ENCODE measurements at places on chromosomes 12 and 14. TPM values are rescaled to one million over a fixed set of nuclear protein-coding genes. Genes with fewer than 3 reads are reported as not detected.

FSCB gene
- under 0.01 TPM for total RNA-seq

ESPL1 gene
- 1.0 TPM for total RNA-seq

PTPN6 gene
- 99.9 TPM for total RNA-seq

EGLN3 gene
- 2.3 TPM for total RNA-seq

BATF gene
- total RNA-seq: 7.7 TPM

RHOJ gene
- total RNA-seq: 0.10 TPM

ERH gene
- 61.7 TPM for total RNA-seq

SMOC1 gene
- under 0.01 TPM for total RNA-seq

RACGAP1 gene
- total RNA-seq: 3.7 TPM

AJUBA gene
- 0.21 TPM for total RNA-seq

REM2 gene
- 2.1 TPM for total RNA-seq

AMN gene
- 0.84 TPM for total RNA-seq

DNAH10 gene
- 0.21 TPM for total RNA-seq

ABCC9 gene
- total RNA-seq: 0.10 TPM

THTPA gene
- total RNA-seq: 11.5 TPM

ARHGAP9 gene
- total RNA-seq: 77.6 TPM

PALS1 gene
- 14.4 TPM for total RNA-seq

SERPINA1 gene
- 453 TPM for total RNA-seq

MMP14 gene
- total RNA-seq: 2.9 TPM

TSPAN9 gene
- total RNA-seq: 3.5 TPM

SAMD4A gene
- total RNA-seq: 2.0 TPM

MFAP5 gene
- total RNA-seq: not detected

CCDC197 gene
- not detected for total RNA-seq

ACOT4 gene
- 0.42 TPM for total RNA-seq

TPCN1 gene
- total RNA-seq: 15.4 TPM

ATXN3 gene
- 35.6 TPM for total RNA-seq

SOAT2 gene
- total RNA-seq: 0.21 TPM

HOXC13 gene
- not detected for total RNA-seq

GPN3 gene
- 3.6 TPM for total RNA-seq

AKAP5 gene
- 2.3 TPM for total RNA-seq

LHX5 gene
- total RNA-seq: not detected

TMEM63C gene
- total RNA-seq: 1.4 TPM

UTP20 gene
- total RNA-seq: 12.5 TPM

PKP2 gene
- 0.84 TPM for total RNA-seq

DPF3 gene
- 1.3 TPM for total RNA-seq

EXOC3L4 gene
- not detected for total RNA-seq

RNASE1 gene
- not detected for total RNA-seq

DGKA gene
- 329 TPM for total RNA-seq

C1S gene
- 0.84 TPM for total RNA-seq

OTOGL gene
- total RNA-seq: not detected

GLI1 gene
- 0.10 TPM for total RNA-seq

SMIM41 gene
- total RNA-seq: 0.42 TPM

B4GALNT1 gene
- under 0.01 TPM for total RNA-seq

CPNE6 gene
- not detected for total RNA-seq

GPR84 gene
- total RNA-seq: 49.4 TPM

MMAB gene
- 5.2 TPM for total RNA-seq

C12orf54 gene
- not detected for total RNA-seq

TRPV4 gene
- total RNA-seq: 0.31 TPM

PPHLN1 gene
- 216 TPM for total RNA-seq

NFATC4 gene
- 0.10 TPM for total RNA-seq

KLHL33 gene
- total RNA-seq: 0.10 TPM

KRT7 gene
- not detected for total RNA-seq

WASHC4 gene
- total RNA-seq: 71.0 TPM

LMO3 gene
- total RNA-seq: not detected

LUM gene
- total RNA-seq: 0.10 TPM

SLC5A8 gene
- total RNA-seq: not detected

MORN3 gene
- 3.6 TPM for total RNA-seq

Measured in mononuclear cell (primary cell).